ENCODE measurements at places on chromosomes 4 and X. TPM values are rescaled to one million over a fixed set of nuclear protein-coding genes. Genes with fewer than 3 reads are reported as not detected.

The BBS12 gene
- total RNA-seq: 3.2 TPM

The XK gene
- 0.39 TPM for total RNA-seq

The TLR10 gene
- 0.05 TPM for total RNA-seq

The BST1 gene
- total RNA-seq: 17.6 TPM

The TCP11X2 gene
- total RNA-seq: not detected

The F9 gene
- not detected for total RNA-seq

The ADGRL3 gene
- 0.05 TPM for total RNA-seq

The LIMCH1 gene
- total RNA-seq: 45.0 TPM

The CCSER1 gene
- not detected for total RNA-seq

The EXOSC9 gene
- total RNA-seq: 39.3 TPM

The ANXA3 gene
- 59.1 TPM for total RNA-seq

The CLCN5 gene
- total RNA-seq: 2.3 TPM

The YTHDC1 gene
- 31.0 TPM for total RNA-seq

The PAK3 gene
- total RNA-seq: not detected

The MUC7 gene
- not detected for total RNA-seq

The GAB1 gene
- 1.8 TPM for total RNA-seq

The FREM3 gene
- not detected for total RNA-seq

The GYPE gene
- not detected for total RNA-seq

The LRP2BP gene
- total RNA-seq: 0.13 TPM

The C4orf50 gene
- not detected for total RNA-seq

The ITGB1BP2 gene
- total RNA-seq: 0.87 TPM

The PABPC4L gene
- 0.07 TPM for total RNA-seq

The COX18 gene
- 6.5 TPM for total RNA-seq

The ATOH1 gene
- not detected for total RNA-seq

The TMEM31 gene
- total RNA-seq: not detected

The PHEX gene
- 0.44 TPM for total RNA-seq

The CPEB2 gene
- total RNA-seq: 11.9 TPM

The FAM9C gene
- not detected for total RNA-seq

The ASMT gene
- total RNA-seq: 0.74 TPM

The CXCL11 gene
- total RNA-seq: 0.23 TPM

The PAGE1 gene
- not detected for total RNA-seq

The EFHC2 gene
- total RNA-seq: 0.31 TPM

The TCEAL2 gene
- total RNA-seq: not detected

Measured in A549 treated with CpdA at 1 μM for 4 hours (cell line).